ENCODE measurements at places on chromosomes 2 and 18. TPM values are rescaled to one million over a fixed set of nuclear protein-coding genes. Genes with fewer than 3 reads are reported as not detected.

DNA sequence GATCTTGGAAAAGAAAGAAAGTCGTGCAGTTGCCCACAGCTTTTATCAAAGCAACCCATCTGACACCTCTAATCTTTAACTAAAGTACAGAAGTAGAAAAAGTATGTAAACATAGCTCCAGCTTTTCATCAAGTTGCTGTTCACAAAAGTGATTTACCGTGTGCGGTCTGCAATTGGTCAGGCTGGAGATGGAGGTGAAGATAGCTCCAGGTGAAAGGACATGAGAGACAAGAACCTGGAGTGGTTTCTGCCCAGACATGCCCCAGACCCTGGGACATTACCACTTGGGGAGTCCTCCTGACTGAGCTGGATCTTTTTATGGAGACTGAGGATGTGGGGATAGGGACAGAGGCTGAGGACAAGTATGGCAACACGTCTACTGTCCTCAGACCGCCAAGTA is 82.7 kb downstream of the LAMA1 start:
- no peak for DNase-seq

DNA sequence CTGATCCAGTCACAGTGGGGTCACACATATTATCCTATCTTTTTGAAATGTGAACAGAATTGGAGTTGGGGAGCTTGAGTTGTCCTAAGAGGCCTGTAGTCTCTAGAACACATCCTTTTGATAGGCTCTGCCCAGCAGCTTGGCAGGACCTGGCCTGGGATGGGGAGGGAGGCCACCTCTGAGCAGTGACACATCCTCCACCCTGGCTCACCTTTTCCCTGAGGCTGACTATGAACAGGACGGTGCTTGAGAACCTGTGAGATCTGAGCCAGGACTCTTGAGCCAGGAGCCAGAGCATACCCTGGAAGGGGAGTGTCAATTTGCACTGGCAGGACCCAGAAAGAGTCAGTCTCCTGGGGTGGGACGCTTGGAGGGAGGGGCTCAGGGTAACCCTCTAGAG is 17.7 kb upstream of the ATP6V1B1 start:
- no peak for DNase-seq

GRCh38 chr2:64267699-64268098 is 123.5 kb upstream of the PELI1 start:
- DNase-seq, result no peak

DNA sequence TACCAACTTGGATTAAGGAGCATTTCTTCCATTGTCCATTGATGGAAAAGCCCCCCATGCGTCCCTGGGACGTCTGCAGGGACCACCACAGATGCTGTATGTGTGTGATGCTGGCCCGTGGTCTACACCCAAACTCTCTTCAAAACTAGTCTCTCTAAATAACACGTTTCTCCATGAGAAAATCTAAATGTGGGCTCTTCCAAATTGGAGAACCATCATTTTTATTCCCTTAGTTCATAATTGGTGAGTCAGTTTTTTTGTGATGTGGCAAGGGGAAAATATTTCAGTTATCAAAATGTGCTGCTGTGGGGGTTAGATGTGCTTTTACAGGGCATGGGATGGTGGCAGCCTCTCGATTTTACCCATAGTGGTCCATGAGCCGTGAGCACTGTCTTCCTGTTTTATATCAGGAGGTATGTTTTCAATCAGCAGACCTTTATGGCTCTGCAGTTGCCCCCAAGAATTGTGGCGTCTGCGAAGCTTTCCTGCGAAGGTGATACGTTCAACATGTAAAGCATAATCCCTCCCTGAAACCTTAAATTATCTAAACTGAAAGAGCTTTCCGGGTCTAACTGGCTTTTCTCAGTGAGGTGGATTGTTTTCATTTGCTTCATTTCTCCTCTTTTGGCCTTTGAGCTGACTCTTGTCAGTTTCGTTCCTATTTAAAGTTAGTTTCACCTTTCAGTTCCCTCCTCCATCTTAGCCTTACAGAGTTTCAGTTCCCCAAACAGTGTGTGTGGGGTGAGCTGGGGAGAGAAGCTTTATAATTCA is 78.4 kb downstream of the SETBP1 start:
- no peak for DNase-seq

GRCh38 chr2:206920951-206921350 is 18.4 kb upstream of the CPO start:
- DNase-seq, result no peak

- DNase-seq, result no peak
These were observed 30.7 kb upstream of the HDAC4 start for GRCh38 chr2:239431536-239431935.

DNA sequence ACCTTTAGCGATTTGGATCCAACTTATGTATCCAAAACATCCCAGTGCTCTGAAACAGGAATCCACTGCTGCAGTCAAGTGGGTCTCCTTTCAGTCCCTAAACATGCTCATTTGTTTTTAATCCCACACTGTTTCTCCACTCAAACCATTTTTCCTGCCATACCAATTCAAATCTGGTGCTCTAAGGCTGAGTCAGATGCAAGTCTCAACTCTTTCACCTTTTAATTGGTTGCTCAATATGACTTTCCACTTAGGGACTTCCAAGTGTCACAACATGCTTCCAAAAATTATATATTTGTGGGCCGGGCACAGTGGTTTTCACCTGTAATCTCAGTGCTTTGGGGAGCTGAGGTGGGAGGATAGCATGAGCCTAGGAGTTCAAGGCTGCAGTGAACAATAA is 113.4 kb upstream of the TANK start:
- DNase-seq, result no peak

- DNase-seq, result no peak
These were observed 113.3 kb upstream of the SERTAD2 start for GRCh38 chr2:64766841-64767669.

GRCh38 chr2:64652231-64653108 is 1.2 kb downstream of the SERTAD2 start:
- no peak for DNase-seq

- no peak for DNase-seq
These were observed 305.3 kb downstream of the PARD3B start for GRCh38 chr2:204850581-204850980.

- DNase-seq, result no peak
These were observed 22.9 kb downstream of the EPAS1 start for GRCh38 chr2:46320141-46320567.

DNA sequence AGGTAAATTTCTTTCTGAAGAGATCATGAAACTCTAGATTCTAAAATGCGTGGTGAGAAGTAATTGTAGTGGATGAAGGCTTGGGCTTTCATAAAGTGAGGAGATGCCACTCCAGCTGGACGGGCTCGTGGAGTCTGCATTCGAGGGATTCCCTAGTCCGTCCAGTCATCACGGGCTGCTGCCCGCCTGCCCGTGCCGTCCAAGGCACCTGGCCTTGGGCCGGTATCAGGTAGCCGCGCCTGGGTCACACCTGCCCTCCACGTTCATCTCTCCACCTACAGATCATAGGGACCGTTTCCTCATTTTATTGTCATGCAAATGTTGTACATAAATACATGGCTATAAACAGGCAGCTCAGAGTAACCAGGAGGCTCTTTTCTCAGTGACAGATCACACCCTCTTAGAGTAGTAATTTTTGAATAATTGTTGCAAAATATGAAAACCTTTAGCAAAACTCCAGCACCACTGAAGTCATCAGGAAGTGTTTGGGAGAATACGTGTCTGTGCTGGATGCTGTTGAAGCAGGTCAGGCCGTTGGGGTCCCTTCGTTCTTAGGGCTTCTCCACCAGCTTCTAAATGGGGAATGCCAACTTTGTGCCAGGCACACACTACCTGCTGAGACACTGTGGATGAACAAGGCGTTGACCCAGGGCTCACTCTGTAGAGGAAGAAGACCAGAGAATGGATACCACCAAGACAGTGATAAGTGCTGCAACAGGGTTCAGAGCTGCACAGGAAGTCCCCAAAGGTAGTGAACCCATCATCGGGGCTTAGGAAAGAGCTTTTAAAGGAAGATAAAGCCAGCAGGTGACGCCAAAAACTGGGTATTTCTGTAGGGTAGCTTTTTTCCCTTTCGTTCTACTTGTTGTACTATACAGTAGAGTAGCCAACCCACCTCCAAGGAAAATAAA is 112.5 kb downstream of the FAM210A start:
- peak; percentile 42 for DNase-seq

- DNase-seq, result no peak
These were observed 13.7 kb downstream of the COLEC11 start for GRCh38 chr2:3608373-3609278.

DNA sequence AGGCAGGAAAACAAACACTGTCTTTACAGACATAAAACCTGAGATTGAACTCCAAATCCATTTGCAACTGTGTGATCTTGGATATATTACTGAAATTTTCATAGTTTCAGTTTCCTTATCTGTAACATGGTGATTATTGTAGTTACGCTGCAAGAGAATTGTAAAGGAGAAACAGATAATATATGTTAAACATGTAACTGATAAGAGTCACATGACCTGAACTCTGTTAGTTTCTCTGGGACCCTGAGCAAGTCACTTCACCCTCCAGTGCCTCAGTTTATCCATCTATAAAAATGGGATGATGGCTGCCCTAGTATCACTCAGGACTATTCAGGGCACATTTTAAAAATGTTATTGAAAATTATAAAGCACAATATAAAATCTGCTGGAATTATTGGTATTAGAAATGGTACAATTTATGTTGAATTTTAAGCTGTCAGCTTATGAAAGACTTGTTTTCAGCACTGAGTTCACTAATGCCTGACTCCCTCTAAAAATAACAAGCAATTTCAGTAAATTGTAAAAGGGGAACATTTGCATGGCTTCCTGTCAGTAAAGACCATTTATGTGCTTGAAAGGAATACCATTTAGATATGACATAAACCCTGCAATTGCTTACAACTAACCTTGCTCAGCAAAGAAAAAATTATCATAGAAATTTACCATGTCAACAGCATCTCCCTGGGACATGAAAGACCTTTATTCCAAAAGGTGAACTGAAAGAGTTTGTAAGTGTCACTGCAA is 393.5 kb downstream of the RAD51AP2 start:
- no peak for DNase-seq

DNA sequence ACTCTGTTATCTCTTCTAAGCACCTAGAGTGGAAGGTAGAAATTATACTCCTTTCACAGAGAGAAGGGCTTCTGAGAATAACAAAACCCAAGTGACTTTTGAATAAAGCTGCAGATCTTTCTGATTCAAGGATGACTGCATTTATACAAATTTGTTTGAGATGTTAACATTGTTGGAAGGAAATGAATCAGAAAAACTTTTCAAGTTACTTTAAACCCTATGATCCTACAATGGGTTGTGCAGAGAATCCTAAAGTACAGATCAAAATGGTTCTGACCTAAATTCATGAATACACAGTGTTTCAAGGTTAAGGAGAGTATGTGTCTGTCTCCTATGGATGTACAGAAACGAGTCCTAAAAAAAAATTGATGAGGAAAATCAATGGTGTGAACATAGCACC is 1.8 kb downstream of the RFTN2 start:
- no peak for DNase-seq

DNA sequence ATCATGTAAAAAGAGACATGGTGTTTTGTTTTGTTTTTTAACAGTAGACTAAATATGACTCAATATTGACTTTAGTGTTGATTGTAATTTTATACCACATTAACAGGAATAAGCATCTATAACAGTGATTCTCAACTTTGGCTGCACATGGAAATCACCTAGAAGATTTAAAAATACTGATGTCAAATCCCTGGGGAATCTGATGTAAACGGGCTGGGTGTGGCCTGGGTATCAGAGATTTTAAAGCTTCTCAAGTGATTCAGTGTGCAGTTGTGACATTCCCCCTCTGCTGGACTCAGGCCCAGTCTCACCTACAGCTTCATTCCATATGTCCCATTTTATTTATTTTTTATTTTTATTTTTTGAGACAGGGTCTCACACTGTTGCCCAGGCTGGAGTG is 82.8 kb upstream of the ATP8B1 start:
- no peak for DNase-seq

DNA sequence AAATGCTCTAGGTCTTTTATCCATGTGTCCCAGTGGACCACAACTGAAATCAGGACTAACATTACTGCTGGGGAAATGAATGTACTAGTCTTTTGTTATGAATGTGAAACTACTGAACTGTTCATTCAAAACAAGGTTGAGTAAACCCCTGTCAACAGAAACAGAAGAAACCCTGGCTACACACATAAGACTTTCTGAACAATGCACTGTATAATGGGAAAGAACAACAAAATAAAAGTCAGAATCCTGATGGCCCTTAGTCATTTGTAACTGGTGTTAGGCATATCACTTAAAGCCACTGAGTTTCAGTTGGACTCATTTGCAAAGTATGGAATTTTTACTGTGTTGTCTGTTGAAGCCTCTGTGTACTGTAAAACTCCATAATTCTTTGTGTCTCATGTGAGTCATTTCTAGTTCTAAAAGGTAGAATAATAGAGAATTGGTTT is 77.0 kb upstream of the UBXN4 start:
- no peak for DNase-seq

- DNase-seq, result no peak
These were observed 219.8 kb downstream of the WDR7 start for GRCh38 chr18:56870982-56871381.

- no peak for DNase-seq
These were observed 1112.5 kb downstream of the TSN start for GRCh38 chr2:122867941-122868340.

GRCh38 chr2:195592105-195592504 is 64.9 kb upstream of the SLC39A10 start:
- no peak for DNase-seq

DNA sequence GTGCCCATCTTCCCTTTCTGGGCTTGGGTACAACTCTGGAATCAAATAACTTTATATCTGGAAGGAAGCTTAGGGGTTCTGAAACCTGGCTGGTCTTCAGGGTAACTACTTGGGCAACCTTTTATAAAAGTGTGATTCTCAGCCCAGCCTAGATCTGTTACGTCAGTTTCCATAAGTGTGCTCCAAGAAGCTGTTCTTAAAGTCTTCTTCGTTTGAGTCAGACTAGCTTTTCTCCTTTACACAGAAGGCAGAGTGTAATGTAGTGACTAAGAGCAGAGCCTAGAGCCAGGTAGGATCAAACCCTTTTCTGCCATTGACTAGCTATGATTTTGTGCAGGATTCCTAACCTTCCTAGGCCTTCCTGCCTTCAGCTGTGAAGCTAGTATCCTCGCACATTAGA is 5.8 kb downstream of the ITGA6 start:
- DNase-seq, result no peak

DNA sequence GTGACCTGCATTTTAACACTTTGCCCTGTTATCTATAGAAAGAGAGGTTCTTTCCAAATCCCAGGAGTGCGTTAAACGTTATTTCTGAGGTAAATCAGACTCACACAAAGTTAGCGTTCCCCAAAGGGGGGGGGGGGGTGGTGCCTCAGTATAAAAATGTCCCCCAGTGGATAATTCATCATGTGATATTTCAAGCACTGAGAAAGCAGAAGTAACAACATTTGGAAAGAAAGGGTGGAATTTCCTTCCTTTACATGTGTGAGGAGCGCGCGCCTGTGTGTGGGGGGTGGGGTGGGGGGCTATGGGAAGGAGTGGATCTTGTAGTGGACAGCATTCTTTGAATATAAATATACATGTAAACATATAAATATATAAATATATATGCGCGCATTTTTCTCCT is 630.9 kb downstream of the NYAP2 start:
- DNase-seq, result no peak

- DNase-seq, result no peak
These were observed 39.7 kb downstream of the CYB5A start for GRCh38 chr18:74252039-74252395.

Gene LMAN1
- total RNA-seq, result 50.6 TPM

Gene ALKAL2
- total RNA-seq, result 0.62 TPM

Gene HNMT
- total RNA-seq, result 13.0 TPM

Gene CHRND
- total RNA-seq, result not detected

Gene VIL1
- not detected for total RNA-seq

Gene TDRD15
- not detected for total RNA-seq

Data from Right ventricle myocardium inferior (tissue), 1 donor.